WTC11 (cell line): ENCODE measurements at places on chromosomes 4 and X.

GRCh38 chr4:92618968-92619367 is 315.2 kb downstream of the GRID2 start:
- no peak for DNase-seq

DNA sequence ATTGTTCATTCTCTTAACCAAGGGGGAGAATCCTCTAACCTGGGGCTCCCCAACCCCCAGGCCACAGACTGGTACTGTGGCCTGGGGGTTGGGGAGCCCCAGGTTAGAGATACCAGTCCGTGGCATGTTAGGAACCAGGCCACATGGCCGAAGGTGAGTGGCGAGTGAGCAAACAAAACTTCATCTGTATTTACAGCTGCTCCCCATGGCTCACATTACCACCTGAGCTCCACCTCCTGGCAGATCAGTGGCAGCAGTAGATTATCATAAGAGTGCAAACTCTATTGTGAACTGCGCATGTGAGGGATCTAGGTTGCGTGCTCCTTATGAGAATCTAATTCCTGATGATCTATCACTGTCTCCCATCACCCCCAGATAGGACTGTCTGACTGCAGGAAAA is 957.2 kb upstream of the PRKX start:
- no peak for DNase-seq

DNA sequence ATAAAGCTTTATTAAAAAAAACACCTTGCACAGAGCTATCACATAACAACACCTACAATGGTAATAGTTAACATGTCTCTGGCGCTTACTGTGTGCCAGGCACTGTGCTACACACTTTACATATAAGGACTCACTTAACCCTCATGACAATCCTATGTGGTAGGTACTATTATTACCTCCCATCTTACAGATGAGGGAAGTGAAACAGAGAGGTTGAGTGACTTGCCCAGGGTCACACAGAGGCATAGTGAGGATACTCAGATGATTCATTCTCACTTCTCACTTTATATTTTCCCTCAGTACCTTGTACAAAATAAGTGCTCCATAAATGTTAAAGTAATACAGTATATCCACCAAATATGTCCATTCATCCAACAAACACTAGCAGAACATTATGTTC is 43.4 kb upstream of the IQSEC2 start:
- DNase-seq: no peak

- DNase-seq: no peak
These were observed 88.6 kb upstream of the WDR1 start for GRCh38 chr4:10205223-10205622.

DNA sequence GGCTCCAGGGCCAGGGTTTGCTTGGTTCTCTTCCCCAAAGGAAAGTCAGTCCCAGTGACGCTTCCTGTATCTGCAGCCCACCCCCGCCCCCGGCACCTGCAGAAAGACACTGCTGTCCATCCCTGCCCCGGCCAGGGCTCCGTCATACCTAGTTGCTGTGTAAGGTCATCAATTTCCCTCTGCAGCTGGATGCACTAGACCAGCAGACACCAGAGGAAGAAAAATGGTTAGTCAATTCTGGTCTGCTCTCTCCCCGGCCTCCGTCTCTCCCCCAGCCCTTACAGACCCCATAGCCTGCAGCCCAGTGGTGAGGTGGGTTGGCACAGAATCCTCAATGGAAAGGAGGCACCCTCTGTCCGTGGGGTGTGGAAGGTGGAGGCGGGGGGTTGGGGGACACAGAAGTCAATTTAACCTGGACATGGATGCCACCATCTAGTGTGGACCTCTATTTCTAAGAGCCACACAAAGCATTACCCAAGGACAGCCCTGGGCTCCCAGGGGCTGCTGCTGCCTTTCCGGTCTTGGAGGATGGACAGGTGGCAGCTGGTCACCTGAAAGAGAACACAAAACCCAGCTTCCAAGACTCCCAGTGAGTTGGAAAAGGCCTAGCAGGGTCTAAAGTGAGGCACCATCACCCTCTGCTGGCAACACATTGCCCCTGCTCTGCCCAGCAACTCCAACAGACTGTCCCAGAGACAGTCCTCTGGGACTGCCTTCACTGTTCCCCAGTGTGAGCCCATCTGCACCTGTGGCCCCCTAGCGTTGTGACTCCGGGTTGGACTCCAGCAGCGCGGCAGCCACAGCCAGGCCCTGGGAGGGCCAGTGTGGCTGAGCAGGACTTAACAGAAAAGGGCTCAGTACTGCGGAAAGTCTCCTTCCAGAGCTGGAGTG is 40.2 kb upstream of the NHSL2 start:
- DNase-seq: peak; percentile 60

- DNase-seq: peak; percentile 37
These were observed 7.4 kb downstream of the UVSSA start for GRCh38 chr4:1354136-1354982.

- no peak for DNase-seq
These were observed 235.3 kb downstream of the TENM3 start for GRCh38 chr4:182478475-182478874.

DNA sequence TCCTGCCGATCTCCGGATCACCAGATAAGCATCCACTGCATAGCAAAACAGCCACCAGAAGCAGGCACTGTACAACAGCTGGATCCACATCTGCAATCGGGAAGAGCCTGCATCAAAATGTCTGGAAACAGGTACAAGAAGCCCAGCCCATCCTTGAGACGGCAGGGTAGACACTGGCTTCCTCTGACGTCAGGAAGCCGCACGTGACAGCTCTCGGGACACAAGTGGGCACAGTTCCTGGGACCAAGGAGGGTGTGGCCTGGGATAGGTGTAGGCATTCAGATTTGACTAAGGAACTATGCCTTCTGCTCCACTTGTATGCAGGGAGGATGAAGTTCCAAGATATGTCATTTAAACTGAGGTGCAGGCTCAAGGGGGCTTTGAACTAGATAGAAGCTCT is 6.3 kb downstream of the GPR143 start:
- DNase-seq: no peak

DNA sequence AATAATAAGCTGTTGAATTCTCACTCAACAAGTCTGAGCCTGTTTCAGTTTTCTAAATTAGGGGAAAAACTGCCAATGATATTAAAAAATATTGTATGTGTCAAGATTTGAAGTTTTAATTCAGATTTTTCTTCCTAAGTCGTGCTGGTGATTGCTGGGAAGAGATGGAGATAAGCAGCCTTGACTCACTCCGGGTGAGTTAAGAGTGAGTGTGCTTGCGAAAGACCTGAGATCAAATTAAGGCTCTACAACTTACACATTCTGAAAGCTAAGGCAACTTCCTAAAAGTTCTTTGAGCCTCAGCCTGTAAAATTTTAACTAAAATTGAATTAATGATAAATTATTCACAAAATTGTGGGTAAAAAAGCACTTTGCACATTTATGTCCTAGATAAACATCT is 1441.2 kb downstream of the PCDH7 start:
- DNase-seq: no peak

DNA sequence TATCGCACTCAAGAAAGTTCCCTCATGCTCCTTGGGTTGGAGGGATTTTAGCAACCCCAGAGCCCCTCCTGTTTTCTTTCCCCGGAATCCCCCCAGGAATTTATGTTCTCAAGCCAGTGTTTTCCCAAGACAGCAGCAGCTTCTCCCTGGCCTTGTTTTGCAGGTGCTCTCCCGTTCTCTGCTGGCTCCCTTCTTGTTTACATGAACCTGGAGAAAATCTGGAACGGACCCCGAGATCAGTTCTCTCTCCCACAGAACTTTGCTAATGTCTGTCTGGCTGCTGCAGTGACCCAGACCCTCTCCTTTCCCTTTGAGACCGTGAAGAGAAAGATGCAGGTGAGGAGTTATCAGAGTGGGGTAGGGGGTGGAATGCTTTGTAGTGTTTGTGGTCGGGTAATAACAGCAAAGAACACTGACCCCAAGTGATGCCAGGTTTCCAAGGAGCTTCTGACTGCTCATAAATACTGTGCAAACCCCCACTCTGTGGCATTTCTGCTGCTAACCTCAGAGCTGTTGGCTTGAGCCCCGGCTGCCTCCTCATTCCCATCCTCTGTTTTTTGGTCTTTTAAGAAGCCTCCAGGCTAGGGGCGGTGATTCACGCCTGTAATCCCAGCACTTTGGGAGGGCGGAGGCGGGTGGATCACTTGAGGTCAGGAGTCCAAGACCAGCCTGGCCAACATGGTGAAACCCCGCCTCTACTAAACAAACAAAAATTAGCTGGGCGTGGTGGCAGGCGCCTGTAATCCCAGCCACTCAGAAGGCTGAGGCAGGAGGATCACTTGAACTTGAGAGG is 11.1 kb downstream of the SLC25A43 start:
- no peak for DNase-seq

DNA sequence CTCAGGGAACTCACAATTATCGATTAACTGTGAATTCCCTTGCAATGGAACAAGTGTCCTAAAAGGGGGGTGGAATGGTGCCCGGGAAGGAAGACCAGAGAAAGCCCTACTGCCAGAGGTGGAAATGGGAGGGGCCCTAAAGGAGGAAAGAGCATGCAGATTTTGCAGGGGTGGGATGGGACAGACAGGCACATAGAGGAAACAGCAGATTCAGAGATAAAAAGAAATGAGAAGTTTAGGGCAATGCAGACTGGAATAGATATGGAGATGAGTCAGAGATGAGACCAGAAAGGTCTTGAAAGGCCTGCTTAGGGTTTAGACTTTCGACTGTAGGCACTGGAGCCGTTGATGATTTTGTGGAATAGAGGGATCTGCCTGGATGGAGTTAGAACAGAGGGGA is 57.4 kb upstream of the PITX2 start:
- DNase-seq: no peak

- no peak for DNase-seq
These were observed 36.7 kb downstream of the DIAPH2 start for GRCh38 chrX:96721354-96721753.

- DNase-seq: no peak
These were observed 262.2 kb downstream of the RPA4 start for GRCh38 chrX:97145934-97146333.

GRCh38 chrX:16700734-16701133 is 11.7 kb downstream of the CTPS2 start:
- DNase-seq: no peak

DNA sequence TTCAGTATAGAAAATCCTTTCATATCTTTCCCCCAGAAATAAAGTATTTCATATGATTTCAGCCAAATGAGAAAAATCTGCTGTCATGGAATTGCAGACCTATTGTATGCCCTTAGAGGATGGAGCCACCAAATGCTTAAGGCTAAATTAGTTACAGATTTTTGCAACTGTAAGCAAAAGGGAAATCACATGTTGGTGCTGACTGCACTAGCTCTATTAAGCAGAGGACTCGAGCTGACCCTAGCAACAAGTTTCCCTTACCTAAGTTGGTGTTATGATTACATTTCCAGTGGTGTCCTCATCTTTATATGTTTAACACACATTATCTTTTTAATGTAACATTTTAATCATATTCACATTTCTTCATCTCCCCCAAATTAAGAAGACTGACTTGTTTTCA is 58.3 kb upstream of the DOCK11 start:
- no peak for DNase-seq

DNA sequence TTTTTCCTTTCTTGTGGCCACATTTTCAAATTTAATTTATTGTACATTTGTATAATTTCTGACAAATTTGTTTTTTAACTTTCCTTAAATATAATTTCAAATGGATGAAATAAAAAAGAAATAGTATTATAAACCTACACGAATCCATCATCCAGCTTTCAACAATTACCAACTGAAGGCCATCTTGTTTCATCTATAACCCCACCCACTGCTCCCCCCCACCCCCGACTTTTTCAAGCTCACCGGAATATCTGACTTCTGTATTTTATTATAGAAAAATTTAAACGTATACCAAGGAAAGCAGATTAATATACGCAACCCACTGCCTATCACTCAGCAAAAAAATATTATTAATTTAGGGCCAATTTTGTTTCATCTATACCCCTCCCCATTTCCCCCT is 1.1 kb downstream of the MORF4L2 start:
- no peak for DNase-seq

DNA sequence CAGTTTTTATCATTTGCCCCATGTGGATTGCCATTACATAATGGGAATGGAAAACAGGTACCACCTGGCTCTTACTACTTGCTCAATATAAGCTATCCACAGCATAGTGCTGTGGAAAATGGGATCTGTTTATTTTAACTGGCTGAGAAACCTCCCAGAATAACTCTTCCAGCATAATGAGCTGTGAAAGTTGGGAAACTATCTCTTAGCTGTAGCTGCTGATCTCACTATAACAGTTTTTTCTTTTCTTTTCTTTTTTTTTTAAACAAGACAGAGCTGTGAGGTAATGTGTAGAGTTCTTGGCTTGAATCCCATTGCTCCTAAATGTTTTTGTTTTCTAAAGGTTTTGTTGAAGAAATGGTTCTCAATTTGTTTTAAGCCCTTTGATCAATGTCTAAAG is 988.3 kb downstream of the PCDH19 start:
- no peak for DNase-seq

GRCh38 chr4:102761296-102761701 is 531 bp upstream of the MANBA start:
- DNase-seq: no peak

DNA sequence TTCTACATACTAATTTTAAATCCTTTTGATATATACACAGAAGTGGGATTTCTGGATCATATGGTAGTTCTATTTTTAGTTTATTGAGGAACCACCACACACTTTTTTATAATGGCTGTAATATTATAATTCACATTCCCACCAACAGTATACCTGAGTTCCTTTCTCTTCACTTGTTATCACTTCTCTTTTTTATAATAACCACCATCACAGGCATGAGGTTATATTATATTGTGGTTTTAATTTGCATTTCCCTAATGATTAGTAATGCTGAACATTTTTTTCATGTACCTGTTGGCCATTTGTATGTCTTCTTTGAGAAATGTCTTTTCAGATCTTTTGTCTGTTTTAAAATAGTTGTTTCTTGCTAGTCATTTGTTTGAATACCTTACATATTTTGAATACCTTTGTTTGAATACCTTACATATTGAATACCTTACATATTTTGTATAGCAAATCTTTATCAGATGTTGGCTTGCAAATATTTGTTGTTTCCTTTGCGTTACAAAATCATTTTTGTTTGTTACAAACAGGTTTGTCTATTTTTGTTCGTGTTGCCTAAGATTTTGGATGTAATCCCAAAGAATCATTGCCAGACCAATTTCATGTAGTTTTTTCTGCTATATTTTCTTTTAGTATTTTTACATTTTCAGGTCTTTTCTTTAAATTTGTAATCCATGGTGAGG is 198.5 kb upstream of the KLF8 start:
- DNase-seq: no peak

DNA sequence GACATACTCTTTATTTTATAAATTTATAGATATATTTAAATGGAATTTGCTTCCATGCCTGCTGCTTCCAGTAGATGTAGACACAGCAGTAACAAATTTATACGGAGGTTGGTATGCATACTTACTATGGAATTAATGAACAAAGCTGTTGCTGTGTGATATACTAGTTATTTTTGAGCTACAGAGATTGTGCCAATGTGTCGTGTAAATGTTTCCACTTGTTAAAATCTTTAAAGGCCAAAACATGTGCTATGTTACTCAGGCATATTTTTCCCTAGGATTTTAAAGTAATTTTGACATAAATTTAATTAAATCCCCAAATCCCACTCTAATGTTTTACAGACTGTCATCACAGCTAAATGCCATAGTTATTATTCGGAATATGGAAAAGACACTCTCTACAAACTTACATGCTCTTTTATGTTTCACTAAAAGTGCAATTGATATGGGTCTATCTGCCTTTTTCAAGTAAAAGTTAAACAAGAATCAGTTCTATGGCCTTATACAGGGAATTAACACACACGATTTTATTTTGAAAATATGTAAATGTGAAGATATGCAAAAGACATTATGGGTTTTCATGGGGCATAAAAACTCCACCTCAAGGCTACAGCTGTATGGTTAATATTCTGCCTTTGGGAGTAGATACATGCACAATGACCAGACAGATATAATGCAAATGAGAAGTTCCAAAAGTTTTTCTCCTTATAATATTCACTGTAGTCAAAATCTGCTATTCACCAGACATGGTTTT is 256.8 kb downstream of the FSTL5 start:
- no peak for DNase-seq
